ENCODE measurements at places on chromosomes 6 and 20.
A peak's percentile ranks its signal among the peaks of the same experiment; 100 is the strongest.

- DNase-seq, result no peak
Measured at GRCh38 chr6:470051-470900, 78.7 kb downstream of the IRF4 start.

- no peak for DNase-seq
Measured at GRCh38 chr20:63372971-63373885, 12.1 kb upstream of the CHRNA4 start.

- DNase-seq, result no peak
Measured at GRCh38 chr6:137019476-137020272, 25.1 kb downstream of the IL20RA start.

GRCh38 chr6:124530926-124531325 lies 431.3 kb upstream of the RNF217 start:
- DNase-seq, result no peak

GRCh38 chr6:52931351-52931750 lies 21.9 kb upstream of the GSTA3 start:
- no peak for DNase-seq

DNA sequence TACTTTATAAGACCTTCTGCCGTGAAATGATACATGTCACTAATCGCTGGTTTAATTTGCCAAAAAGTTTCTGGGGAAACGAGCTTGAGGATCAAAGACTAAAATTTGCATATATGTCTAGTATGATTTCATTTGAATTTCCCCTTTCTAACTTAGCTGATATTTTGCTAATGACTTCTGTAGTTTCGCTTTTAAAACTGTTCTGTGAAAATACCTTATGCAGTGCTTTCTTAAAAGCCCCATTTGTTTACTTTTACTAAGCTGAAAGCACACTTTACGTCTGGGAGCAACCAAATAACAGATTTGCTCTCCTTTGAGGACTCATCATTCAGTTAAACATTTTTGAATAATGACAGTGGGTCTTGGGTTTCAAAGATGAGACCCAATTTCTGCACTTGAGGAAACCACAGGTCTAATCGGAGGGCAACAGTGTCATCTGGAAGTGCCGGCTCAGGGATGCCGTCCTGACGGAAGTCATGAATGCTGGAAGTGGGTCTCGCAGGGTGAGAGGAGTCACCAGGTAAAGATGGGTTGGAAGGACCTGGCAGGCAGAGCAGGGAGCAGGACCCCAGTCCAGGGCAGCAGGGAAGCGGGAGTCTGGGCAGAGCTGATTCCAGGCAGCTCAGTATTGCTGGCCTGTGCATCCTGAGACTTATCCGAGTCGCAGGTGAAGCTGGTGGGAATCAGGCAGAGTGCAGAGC lies 33.2 kb downstream of the PLEKHG1 start:
- DNase-seq, result no peak

GRCh38 chr6:37741757-37742400 lies 44.2 kb upstream of the MDGA1 start:
- DNase-seq, result no peak

DNA sequence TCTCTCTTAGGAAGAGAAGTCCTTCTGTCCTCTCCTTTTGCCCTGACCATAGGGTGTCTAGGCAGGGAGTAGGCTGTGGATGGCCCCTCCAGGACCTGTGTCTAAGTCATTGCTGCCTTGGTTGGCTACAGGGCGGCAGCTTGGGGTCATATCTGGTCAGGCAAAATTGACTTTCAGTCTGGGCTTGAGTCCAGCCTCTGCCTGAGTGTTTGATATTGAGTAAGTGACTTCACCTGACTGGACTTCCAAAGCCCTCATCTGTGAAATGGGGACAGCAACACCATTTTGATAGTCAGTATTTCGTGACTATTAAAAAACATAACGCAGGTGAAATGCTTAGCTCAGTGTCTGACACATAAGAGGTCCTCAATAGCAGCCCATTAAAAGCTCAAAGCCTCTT lies 4.6 kb downstream of the TGM3 start:
- DNase-seq, result no peak

GRCh38 chr6:16626650-16627049 lies 134.6 kb downstream of the ATXN1 start:
- DNase-seq, result no peak

DNA sequence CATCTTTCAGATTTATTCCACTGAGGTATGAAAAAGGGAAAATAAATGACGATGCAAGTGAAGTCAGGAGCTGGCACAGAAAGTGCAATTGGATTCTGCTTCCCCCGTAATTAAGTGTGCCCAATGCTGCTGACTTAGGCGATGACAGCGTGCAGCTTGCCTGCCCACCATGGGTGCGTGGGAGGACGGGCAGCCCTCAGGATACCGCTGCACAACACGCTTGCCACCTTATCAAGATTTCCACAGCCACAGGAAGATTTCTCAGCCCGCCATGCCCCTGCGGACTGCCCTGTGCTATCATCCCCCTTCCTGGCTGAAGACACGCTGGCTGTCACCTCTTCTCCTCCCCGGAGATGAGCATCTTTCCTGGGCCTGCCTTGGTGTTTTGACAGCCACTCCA lies 103.3 kb upstream of the BACH2 start:
- DNase-seq, result no peak

GRCh38 chr6:38012573-38012972 lies 193.0 kb downstream of the ZFAND3 start:
- no peak for DNase-seq

- no peak for DNase-seq
Measured at GRCh38 chr20:53492212-53492611, 101.4 kb downstream of the ZNF217 start.

DNA sequence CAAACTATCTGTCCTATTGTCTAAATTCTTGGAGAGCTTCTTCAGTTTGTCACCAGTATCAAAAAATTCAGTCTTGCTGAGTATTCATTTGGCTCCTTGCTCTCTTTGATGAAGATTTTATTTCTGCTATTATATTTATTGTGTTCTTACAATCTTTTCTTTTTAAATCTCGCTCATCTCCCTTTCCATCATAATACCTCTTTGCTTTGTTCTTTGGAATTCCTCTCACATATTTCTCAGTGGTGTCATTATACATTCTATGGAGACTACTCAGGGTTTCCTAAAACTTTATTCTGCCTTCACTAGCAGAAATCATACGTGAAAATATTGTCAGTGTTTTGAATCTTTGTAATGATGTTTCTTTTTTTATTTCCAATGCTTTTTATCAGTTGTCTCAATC lies 445.2 kb upstream of the ID4 start:
- no peak for DNase-seq

DNA sequence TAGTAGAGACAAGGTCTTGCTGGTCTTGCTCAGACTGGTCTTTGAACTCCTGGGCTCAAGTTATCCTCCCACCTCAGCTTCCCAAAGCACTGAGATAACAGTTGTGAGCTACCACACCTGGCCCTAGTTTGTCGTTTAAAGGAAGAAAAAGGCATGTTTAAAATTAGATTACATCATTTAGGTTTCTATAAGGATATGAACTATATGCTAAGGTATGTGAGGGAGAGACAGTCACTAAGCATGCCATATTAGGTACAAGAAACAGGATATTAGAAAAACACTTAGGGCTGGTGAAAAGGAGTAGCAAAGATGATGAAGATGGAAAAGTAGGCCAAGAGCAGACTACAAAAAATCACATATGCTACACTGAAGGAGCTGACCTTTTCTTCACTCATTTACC lies 106.4 kb downstream of the ASCC3 start:
- no peak for DNase-seq

GRCh38 chr20:4833074-4833728 lies 111.5 kb downstream of the PRND start:
- no peak for DNase-seq

- DNase-seq, result no peak
Measured at GRCh38 chr6:55566036-55566710, 12.8 kb downstream of the HMGCLL1 start.

DNA sequence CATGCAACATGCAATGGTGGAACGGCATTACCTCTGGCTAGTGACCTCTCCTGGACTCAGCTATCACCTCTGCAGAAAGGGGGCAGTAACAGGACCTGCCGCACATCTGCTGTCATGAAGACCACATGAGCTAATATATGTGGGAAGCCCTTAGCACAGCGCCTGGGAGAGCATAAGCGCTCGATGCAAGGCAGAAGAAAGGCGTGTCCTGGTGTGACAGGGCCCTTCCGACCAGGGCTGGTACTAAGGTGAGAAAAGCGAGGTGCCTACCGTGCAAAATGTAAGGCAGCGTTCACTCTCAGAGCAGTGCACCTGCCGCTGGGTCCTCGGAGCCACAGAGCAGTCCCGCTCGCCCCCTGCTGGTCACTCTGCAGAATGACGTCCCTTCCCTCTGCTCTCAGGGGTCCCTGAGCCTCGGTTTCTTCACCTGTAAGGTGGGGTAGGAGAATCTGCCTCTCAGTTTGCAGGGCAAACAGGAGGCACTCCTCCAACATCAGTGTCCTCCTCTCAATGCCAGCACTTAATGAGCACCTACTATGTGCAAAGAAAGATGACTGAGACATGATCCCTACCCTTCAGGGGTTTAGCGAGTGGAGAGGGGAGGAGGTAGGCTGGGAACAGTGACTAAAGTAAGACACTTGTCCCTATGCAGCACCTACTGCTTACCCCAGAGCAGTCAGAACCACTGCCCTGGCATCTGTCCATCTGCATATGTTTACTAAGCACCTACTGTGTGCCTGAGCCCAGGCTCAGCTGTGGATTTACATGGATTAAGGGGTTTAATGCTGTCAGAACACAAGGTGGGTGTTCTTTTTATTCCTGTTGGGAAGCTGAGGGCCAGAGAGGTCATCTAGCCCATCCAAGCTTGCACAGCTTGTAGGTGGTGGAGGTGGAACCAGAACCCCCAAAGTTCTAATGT lies 41.1 kb upstream of the PTGIS start:
- DNase-seq, result peak; percentile 58

DNA sequence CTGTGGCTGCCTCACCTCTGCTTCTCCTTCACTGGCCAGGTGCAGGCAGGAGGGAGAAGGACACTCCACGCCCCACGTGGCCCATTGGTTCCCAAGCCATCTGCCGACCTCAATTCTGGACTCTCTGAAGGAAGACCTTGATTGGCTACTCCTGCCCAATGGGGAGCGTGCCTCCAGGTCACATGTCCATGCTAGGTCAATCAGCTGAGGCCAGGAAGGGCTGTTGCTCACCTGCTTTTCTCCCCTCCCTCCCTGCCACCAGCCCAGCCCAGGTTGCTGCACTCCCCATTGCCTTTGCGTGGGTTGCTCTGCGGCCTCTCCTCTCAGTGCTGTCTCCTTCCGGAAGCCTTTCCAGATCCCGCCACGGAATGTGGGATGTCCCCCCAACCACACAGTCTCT lies 21.9 kb upstream of the CDH4 start:
- no peak for DNase-seq

DNA sequence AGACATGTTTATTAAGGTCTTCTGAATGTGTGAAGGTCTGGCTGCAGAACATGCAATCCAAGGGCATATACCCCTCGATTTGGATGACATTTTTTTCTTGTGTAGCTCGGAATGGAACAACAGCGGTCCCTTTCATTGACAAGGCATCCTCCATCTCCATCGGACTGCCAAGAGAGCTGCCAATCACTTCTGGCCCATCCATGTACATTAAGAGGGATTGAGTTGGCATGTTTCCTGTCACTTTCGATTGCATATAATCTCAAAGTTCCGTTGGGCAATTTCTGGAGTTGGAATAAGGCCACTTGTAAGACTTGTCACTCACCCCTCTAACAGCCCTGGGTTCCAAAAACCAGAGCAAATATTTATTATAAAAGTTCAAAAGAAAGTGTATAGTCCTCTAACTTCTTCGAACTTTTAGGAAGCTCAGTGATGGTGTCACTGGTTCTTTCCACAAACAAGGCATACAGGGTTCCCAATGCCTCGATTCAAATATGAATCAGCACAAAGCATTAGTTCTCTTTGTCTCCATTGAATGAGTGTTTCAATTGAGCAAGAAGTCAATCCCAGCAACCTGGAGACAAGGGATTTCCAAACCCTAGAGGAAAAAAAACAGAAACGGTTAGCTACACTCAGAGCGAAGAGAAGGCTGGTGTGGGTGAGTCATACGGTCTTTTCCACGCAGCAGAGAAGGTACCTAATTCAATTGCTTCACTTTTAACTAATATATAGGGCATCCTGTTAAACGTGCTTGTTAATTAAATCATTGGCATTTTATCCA lies 10.9 kb downstream of the ZNF217 start:
- no peak for DNase-seq

GRCh38 chr6:40011844-40012243 lies 77.6 kb upstream of the MOCS1 start:
- no peak for DNase-seq

GRCh38 chr6:167832497-167833395 lies 6.0 kb downstream of the AFDN start:
- no peak for DNase-seq

DNA sequence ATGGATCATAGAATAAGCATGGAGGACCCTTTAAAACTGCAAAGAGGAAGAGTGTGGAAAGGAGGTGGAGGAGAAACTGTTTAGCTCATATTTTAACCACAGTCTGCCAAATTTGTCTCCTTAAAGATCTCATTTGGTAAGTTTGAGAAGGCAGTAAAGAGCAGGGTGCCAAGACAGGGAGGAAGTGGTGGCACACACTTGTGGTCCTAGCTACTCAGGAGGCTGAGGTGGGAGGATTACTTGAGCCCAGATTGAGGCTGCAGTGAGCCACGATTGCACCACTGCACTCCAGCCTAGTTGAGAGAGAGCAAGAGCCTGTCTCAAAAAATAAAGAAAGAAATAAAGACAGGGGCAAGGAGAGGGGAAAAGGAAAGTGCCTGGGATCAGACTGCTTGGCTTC lies 16.8 kb upstream of the DCBLD1 start:
- DNase-seq, result no peak

DNA sequence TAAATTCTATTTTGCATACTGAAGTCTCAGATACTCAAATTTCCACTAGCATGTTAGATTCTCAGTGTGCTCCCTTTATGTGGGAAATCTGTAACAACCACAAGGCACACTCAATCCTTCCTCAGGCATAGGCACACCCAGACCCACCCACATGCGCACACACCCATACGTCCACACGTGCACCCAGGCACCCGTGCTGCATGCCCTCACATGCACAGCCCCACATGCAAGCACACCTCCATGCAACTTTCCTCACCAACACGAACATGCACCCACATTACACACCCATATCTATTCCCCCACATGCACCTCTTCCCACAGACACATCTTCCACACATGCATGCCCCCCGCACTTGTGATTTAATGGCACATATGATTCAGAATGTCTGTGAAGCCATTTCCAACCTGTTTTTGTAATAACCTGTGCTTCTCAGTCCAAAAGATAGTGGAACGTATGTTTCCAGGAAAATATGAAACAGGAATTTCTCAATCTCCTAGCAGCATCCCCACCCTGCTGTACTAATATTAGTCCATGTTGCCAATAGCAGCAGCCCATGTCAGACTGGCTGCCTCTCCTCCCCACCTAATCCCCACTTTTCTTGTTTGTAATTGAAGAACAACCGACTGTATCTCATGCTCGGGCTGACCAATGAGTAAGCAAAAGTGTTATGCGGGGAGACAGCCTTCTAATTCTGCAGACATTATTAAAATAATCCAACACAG lies 11.3 kb upstream of the CYP24A1 start:
- no peak for DNase-seq

- DNase-seq, result no peak
Measured at GRCh38 chr6:2969549-2969948, 1.8 kb downstream of the SERPINB6 start.

- DNase-seq, result no peak
Measured at GRCh38 chr6:132132422-132132821, 181.2 kb upstream of the CCN2 start.

- peak; percentile 26 for DNase-seq
Measured at GRCh38 chr6:110874880-110875547, 429 bp downstream of the AMD1 start.
